Astrocyte of the spinal cord (primary cell): ENCODE measurements at places on chromosomes 11 and 22.

DNA sequence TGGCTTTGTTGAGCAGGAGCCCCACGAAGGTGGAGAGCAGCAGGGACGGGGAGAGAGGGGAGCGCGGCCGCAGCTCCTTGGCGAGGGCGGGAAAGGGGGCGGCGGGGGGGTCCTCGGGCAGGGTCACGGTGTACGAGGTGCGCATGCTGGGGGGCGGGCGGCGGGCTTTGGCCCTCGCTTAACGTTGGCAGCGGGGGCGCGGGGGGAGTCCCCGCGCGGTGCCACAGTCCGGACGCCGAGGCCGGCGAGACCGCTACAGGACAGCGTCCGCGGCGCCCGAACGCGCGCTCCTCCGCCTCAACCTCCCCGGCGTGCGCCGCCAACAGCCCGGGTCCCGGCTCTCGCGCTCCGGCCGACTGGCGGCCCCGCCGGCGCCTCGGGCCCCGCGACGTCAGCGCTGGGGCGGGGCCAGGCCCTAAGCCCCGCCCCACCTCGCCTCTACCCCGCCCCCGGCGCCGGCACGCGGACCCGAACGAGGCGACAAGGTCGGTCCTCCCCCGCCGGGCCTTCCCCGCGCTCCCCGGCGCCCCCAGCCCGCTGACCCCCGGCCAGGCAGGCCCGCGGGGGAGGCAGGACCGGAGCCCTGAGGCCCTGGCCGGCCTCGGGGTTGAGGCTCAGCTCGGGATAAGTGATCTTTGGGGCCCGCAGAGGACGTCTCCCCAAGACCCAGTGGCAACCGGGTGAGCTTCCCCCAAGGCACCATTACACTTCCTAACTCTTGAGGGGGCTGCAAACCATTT, 17.5 kb downstream of the USP2 start:
- no peak for DNase-seq

GRCh38 chr11:62242021-62242420, at the start of gene SCGB1D2:
Gene SCGB1D2 (plus strand): TSS chr11:62242239. CDS start chr11:62242308, 69 bp downstream.
- no peak for DNase-seq

DNA sequence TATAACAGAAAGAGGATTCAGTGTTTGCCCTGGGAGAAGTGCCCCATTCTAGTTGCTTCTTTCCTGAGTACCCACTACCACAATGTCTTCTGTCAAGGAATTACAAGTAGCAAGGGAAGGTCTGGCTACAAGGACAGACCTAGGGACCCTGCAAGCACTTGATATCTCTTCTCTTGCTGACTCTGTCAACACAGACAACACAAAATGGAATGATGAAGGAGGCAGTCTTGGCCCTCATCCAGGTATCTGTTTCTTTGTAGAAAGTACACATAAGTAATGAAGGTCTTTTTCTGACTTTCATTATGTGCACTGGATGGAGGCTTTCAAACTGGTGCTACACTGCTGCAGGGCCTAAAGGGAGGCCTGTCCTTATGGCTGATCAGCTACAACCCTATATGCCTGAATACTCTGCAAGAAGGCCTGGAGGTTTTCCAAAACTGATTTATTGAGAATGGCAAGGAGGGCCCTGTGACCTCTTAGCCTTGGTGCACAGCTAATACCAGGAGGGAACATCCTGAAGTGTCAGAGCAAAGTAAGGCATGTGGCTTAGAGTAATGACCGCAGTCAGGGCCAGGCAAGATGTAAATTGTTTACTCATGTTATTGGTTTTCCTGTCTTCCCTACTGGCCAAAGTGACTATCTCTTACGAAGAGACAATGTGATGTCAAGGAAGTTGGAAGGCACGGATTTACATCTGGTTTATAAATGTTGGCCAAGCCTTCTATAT, 31.2 kb downstream of the GAB2 start:
- no peak for DNase-seq

- no peak for DNase-seq
These were observed 115.0 kb downstream of the FDX1 start for GRCh38 chr11:110544779-110545178.

DNA sequence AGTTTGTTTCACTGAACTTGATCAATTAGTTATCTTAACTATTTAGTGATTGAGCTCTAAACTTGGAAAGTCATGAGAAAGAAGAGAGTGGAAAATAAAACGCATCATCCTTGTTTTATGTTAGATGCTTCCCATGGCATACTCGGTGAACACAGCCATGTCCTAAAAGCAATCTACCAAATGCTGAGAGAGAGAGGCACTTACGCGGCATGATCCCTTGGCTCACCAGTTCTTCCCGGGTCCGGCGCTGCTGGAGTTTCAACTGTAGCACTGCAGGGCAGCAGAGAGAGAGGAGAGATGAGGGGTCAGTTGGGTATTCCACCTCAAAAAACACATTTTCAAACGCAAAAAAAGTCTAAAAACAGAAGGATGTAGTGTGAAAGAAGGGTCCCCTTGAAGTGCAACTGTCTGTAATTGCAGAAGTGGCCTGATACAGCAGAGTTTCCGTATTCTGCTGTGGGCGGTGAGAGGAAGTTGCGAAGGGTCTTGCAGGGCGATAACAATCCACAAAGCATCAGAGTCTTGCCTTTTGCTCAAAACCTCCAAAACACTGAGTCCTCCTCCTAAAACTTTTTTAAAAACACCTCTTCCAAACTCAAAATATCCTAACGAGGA, 92.7 kb downstream of the SGSM3 start:
- no peak for DNase-seq

DNA sequence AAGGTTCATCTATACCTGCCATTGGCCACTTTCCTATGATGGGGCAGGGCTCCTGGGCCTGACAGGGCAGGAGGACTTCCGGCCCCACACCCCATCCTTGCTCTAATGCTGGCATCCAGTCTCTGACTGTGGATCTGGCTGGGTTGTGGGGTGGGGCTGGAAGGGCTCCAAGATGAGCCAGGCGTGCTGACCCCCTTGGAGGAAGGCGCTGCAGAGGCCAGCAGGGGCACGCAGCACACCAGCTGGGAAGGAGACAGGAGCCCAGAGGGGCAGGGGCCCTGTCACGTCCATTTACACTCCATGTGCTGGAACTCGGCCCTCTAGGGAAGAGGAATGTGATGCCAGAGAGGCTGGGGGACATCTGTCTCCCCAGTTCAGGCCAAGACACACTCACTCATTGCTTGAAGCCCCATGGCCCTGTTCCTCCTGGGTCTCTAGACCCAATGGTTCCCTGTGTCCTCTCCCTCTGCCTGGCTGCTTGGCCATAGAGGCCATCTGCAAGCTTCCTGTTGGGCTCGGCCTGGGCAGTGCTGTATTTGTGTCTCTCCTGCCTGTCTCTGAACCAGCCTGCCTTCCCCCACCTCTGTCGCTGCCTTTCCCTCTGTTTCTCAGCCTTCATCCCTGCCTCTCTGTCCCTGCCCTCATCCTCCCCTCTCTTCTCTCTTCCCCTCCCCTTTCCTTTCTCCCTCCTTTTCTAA, 67.5 kb upstream of the NECTIN1 start:
- DNase-seq: no peak
